ENCODE measurements at places on chromosomes 2 and 18.

- peak; percentile 60 for DNase-seq
Observed at GRCh38 chr2:38619458-38620164, 16.9 kb upstream of the HNRNPLL start.

GRCh38 chr2:75480971-75481836 is 79.5 kb downstream of the EVA1A start:
- peak; percentile 16 for DNase-seq

DNA sequence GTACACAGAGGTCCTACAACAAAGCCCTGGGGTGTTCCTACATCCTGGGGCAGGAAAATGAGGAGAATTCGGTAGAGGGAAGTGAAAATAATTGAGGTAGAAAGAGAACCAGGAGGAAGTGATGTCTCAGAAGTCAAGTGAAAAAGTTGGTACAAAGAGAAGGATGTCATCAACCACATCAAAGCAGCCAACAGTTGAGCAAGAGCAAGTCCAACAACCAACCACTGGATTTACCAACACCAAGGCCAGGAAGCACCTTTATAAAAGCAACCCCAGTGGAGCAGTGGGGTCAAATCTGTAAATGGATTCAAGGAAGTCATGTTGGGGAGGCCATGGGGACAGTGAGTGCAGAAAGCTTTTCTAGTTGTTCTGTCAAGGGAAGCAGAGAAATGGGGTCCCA is 360.4 kb downstream of the ZNF516 start:
- DNase-seq = no peak

DNA sequence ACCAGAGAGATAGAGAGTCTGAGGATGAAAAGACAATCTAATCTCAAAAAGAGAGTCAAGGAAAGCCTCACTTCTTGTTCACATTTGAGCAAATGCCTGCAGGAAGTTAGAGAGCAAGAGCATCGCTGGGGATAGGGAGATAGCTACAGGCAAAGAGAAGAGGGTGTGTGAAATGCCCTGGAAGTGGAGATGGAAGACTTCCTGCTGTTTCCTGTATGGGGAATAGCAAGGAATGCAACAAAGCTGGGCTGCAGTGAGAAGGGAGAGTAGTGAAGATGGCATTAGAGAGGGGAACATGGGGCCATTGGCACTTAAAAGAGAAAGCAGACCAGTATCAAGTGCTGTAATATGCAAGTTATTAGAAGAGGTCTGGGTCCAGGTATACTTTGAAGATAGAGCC is 488.6 kb downstream of the METTL4 start:
- no peak for DNase-seq

DNA sequence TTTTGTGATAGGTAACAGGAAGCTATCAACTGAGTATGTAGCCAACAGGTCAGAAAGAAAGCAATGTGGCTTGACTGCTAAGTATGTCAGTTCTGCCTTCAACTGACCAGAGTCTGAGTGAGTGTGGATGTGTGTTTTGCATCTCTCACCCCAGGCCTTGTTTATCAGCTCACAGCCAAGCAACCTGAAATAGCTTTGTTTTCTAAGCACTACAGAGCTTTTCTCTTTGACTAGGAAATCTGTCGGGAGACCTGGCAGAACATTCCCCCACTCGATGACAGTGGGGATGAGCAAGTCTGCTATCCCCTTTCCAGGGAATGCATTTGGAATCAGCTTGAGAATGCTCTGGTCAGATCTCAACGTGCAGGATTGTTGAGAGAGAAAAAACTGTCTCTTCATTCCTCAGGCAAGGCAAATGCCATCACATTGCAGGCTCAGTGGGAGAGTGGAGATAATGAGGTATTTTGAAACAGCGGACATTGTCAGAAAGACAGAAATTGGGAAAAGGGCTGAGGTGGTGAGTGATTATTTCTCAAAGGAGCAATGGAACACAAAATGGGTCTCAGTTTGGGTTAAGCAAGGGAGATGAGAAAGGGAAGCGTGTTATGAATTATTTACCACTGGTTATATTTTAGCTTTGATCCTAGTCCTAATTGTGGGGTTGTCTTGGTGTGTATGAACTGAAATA is 233.8 kb upstream of the PIK3C3 start:
- no peak for DNase-seq

GRCh38 chr2:121095257-121096080 is 189.5 kb downstream of the TFCP2L1 start:
- DNase-seq = peak; percentile 62

- DNase-seq = peak; percentile 77
Observed at GRCh38 chr2:69163109-69163508, 150.1 kb downstream of the ANTXR1 start.

GRCh38 chr2:232794981-232795380 is 18.6 kb upstream of the KCNJ13 start:
- no peak for DNase-seq

DNA sequence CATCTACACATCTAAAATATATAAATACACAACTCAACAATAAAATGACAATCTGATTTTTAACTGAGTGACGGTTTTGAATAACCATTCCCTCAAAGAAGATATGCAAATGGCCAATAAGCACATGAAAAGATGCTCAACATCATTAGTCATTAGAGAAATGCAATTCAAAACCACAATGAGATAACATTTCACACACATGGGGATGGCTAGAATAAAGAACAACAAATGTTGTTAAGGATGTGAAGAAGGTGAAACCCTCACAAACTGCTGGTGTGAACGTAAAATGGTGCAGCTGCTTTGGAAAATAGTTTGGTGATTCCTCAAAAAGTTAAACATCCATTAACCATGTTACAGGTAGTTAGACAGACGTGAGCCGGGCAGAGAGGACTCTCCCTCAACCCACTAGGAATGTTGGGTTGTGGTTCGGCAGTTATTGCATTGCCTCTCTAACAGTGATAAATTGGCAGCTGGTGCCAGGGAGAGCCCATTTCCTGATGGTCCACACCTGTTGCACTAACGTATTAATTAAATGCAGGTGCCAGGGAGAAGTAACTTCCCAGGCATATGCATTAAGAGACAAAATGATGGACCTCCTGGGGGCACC is 22.3 kb upstream of the DUSP2 start:
- no peak for DNase-seq

Data from foreskin fibroblast (primary cell).